A172 (cell line): ENCODE measurements at places on chromosomes 5 and 9.
A peak's percentile ranks its signal among the peaks of the same experiment; 100 is the strongest.

- DNase-seq: no peak
Observed at GRCh38 chr9:33436445-33436844, 10.9 kb downstream of the AQP3 start.

DNA sequence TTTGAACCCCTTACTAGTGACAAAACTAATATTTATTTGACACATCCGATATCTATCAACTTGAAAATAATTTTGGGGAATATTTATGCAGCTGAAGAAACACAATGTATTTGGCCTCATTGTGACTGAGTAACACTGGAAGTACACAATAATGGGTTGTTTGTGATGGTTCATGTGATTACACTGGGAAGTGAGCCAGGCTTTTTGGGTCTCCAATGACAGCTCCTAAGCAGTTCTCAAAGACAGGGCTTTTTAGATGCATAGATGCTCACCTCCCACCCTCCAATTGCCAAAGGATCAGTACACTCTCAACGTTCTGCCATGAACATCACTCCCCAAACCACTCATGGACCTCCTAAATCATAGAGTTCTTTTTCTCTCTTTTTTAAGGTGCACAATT, 170.0 kb downstream of the SLC24A2 start:
- DNase-seq: no peak

GRCh38 chr9:33239921-33240320, at the start of gene SPINK4:
SPINK4 (plus strand) TSS chr9:33240167; CDS start chr9:33240209, 42 bp downstream.
- peak; percentile 72 for DNase-seq

- DNase-seq: no peak
Observed at GRCh38 chr9:72779614-72780013, 173.2 kb downstream of the ALDH1A1 start.

GRCh38 chr9:137278061-137278701, 655 bp downstream of the TOR4A start:
- DNase-seq: no peak
